ENCODE measurements at places on chromosomes 12 and 14. TPM values are rescaled to one million over a fixed set of nuclear protein-coding genes. Genes with fewer than 3 reads are reported as not detected.

The EMC9 gene
- 24.2 TPM for total RNA-seq

The CLEC14A gene
- total RNA-seq = 5.7 TPM

GRCh38 chr14:32073537-32074189 lies 3.4 kb upstream of the ARHGAP5 start:
- DNase-seq = peak; percentile 46

- no peak for DNase-seq
Measured at GRCh38 chr14:99600232-99600888, 3.6 kb downstream of the CCDC85C start.

The NOS1 gene
- total RNA-seq = 0.08 TPM
